Hepatocyte (in vitro differentiated cells): ENCODE measurements at places on chromosomes 12 and 14.

GRCh38 chr12:21992823-21993222 lies 51.6 kb upstream of the ABCC9 start:
- no peak for DNase-seq

DNA sequence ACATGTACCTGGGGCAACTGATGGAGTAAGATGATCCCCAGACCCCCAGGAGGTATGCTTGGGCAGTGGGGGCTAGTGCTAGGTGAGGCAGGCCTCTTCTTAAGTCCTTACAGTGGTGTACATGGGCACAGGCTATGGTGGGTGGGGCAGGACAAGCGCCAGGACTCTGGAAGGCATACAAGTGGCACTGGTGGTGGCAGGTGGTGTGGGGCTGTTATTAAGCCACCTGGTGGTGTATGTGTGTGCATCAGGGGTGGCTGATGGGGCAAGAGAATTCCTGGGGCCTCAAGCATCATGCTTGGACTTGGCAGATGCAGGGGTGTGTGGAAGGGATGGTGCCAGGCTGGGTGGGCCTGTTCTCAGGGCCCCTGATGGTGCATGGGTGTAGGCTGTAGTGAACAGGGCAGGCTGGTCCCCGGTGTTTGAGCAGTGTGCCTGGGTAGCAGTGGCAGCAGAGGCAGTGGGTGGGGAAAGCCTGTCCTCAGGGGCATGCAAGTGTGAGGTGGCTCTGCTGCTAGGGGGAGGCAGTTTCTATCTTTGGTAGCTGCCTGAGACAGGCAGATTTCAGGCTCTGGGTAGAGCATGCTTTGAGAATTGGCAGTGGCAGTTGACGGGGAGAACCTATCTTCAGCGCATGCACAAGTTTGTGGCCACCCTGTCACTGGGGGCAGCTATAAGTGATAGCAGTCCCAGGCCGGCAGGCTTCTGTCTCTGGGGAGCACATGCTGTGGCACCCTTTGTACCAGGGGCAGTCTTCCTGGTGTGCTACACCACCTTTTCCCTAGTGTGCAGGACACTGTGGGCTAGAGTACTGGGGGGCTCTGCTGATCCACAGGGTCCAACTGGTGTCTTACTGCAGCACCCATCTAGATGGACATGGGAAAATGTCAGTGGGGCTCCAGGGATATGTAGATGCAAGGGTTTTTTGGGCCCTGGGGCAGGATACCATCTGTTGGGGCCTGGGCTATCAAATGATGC lies 52.6 kb upstream of the ABCD2 start:
- no peak for DNase-seq

DNA sequence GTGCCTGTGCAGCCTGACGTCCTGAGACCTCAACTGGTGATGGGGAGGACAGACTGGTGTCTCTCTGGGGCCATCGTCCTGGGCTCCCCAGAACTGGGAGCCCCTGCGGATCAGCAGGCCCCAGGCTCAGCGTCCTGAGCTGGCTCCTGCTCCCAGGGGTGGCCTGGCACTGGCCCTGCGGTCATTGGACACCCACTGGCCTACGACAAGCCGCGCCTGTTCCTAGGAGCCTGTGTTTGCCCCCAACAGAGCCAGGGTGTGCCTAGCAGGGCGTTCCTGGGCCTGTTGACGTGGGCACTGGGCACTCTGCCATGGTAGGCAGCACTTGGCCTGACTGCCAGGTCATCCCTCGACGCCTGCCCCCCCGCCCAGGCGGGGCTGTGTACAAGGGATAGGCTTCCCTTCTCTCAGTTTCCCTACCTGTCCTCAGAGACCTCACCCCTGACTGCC lies 8.4 kb downstream of the ADSS1 start:
- no peak for DNase-seq

GRCh38 chr14:103999795-104000440 lies 57.6 kb upstream of the RD3L start:
- no peak for DNase-seq

DNA sequence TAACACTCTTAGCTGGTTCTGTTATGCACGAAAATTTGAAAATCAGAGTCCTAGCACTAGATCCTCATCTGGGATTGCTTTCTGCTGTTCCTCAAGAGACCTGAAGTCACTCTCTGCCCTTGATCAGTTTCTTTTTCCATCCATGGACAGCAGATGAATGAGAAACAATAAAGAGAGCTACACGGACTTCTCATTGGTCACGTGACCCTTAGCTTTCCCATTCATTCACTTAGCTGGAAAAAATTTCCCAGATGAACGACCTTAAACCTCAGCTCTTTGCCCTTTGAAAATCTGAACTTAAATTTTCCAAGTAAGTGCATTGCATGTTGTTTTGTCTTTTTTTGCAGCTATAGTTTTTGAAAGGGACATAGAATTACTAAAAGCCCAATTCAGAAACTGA lies 27.2 kb upstream of the RGS6 start:
- DNase-seq: no peak

DNA sequence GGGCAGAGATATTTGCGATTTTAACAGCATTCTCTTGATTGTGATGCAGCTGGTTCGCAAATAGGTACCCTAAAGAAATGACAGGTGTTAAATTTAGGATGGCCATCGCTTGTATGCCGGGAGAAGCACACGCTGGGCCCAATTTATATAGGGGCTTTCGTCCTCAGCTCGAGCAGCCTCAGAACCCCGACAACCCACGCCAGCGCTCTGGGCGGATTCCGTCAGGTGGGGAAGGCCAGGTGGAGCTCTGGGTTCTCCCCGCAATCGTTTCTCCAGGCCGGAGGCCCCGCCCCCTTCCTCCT lies 271 bp upstream of the PSEN1 start:
- no peak for DNase-seq

GRCh38 chr12:49057888-49058287 lies 2.7 kb downstream of the KMT2D start:
- DNase-seq: no peak

DNA sequence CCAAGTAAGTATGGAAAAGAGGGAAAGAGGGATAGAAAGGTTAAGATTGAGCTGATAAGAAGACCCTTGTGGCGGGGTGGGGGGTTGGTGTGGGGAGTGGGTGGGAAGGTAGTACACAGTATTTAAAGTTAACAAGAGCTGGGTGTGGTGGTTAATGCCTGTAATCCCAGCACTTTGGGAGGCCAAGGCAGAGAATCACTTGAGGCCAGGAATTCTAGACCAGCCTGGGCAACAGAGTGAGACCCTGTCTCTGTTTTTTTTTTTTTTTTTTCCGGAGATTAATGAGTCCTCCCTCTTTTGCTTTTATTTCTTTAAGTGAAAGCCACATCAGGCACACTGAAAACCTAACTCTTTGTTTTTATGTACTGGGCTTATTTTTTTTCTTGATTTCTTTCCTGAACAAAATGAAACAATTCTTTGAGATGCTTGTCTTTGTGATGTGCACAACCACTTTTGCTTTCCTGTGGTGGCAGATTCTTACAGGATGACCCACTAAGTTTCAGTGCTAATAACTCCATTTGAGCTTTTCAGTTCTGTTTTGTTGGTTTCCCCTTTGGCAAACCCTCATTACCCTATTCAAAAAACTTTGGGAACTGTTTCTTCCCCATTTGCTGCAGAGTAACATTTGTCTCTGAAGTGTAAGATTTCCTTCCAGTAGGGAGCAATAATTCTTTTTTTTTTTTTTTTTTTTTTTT lies 54.8 kb downstream of the WNK1 start:
- no peak for DNase-seq

DNA sequence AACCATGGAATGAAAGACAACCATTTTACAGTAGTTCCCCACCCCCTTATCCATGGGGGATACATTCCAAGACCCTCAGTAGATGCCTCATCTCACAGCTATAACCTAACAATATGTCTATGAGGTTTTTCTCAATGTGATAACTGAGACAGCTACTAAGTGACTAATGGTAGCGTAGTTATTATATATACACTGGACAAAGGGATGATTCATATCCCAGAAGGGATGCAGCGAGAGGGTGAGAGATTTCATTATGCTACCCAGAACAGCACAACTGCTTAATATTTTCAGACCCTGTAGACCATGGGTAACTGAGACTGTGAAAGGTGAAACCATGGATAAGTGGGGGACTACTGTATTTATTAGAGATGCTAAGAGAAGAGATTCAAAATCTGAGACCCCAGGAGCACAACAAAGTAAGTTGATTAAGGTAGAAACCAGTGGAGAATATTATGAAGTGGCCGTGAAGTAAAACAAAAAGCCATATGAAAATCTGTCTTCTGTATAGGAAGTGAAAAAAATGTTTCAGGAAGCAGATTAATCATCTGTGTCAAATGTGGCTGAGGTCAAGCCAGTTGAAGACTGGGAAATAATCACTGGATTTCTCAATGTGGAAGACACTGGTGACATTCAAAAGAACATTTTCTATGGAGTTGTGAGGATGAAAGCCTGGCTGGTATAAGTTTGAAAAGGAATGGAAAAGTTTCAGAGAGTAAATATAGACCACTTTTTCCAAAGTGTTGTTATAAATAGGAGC lies 77.2 kb downstream of the RPL10L start:
- no peak for DNase-seq

DNA sequence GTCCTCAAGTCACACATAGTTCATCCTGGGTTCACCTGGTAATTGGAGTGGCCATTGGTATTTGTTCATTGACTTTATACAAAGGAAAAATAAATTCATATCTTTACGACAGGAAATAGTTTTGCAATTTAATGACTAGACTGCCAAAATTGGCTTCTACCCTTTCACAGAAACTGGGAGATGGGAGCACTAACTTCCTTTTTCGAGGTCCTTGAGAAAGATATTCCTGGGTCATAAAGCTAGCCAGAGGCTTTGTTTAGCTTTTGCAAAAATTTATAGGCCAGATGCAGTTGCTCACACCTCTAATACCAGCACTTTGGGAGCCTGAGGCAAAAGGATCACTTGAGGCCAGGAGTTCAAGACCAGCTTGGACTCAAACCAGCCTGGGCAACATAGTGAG lies 10.2 kb upstream of the OR11G2 start:
- no peak for DNase-seq

GRCh38 chr14:92973261-92973797 lies 50.4 kb downstream of the CHGA start:
- peak; percentile 78 for DNase-seq

GRCh38 chr14:101834397-101834796 lies 72.9 kb downstream of the PPP2R5C start:
- no peak for DNase-seq
